Activated CD8-positive, alpha-beta memory T cell treated with anti-CD3 and anti-CD28 coated beads for 1 hour (primary cell): ENCODE measurements at places on chromosomes 7 and 10.

GRCh38 chr7:73638911-73639310 is 14.6 kb upstream of the MLXIPL start:
- no peak for DNase-seq

DNA sequence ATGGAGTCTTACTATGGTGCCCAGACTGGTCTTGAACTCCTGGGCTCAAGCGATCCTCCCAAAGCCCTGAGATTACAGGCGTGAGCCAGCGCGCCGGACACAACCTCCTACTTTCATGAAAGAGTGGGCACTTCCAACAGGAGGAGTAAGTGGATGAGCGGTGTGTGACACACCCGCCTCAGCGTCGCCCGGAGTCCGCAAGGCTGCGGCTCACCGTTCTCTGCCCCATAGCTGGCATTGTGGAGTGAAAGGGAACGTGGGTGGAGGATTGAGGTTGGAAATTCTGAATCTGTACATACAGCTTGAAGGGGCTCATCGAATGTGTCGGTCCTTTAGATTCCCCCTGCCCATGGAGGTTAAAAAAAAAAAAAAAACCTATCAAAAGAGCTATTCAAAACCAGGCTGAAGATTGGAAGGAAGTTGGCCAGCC is 524 bp upstream of the PRXL2A start:
- no peak for DNase-seq

GRCh38 chr7:131827421-131827820 is 271.0 kb upstream of the PODXL start:
- DNase-seq = no peak

- DNase-seq = no peak
Observed at GRCh38 chr10:126252884-126253610, 135.2 kb downstream of the ADAM12 start.

GRCh38 chr7:69359003-69359700 is 239.1 kb upstream of the AUTS2 start:
- DNase-seq = no peak

DNA sequence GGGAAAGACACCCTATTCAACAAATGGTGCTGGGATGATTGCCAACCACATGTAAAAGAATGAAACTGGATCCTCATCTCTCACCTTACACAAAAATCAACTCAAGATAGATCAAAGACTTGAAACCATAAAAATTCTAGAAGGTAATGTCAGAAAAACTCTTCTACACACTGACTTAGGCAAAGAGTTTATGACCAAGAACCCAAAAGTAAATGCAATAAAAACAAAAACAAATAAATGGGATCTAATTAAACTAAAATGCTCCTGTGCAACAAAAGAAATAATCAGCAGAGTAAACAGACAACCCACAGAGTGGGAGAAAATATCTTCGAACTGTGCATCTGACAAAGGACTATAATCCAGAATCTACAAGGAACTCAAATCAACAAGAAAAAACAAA is 504.2 kb upstream of the MBL2 start:
- DNase-seq = no peak

GRCh38 chr7:31051598-31052486 is at the start of gene ADCYAP1R1:
Gene ADCYAP1R1, plus strand, starts transcription at chr7:31052308. Its CDS starts 10,957 bp downstream, at chr7:31063265.
- no peak for DNase-seq

GRCh38 chr7:157782041-157782440 is 445.2 kb downstream of the DNAJB6 start:
- no peak for DNase-seq

DNA sequence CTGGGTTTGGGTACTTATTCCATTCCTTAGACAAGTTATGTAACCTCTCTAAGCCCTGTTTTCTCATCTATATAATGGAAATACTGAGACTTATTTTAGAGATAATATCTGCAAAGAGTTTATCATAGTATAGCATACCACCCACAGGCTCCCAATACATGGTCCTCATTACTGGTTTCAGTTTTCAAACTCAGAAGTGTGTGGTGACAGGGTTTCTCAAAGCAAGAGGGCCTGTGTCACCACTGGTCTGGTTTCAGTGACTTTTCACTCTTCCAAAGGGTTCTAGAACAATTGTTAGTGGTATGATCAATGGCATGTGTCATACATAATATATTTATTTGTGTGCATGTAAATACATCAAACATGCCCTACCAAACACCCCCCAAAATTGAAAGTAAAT is 89.2 kb upstream of the BMPER start:
- no peak for DNase-seq

DNA sequence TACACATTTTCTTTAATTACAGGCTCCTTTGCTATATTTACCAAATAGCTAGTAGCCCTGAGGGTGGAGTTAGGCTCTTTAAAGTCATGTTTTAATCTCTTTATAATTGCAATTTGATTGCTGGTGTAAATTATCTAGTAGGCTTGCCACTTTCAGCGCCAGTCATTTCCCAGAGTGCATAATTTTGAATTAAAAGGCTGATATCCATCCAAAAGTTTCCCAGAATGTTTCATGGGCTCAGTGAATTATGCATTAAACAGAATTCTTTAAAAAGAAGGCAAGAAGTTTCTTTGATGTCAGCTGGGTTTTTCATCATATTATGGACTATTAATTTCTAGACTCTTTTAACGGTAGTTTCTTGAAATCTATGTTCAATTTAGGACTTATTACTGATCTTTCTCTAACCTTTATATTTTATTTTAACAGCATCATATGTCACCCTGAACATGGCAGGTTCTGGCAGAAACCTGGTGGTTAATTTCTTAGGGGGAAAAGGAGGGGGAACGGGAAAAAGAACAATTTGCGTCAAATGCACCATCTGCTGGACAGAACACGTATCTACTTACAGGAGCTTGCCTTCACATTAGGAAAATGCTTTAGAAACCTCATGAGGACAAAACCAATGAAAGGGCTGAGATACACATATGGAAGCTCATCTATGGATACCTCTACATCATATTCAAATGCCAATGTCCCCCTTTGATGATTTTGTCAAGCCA is 171.1 kb downstream of the GRM3 start:
- DNase-seq = no peak

GRCh38 chr10:116490028-116490662 is 55.6 kb upstream of the PNLIP start:
- DNase-seq = no peak

GRCh38 chr7:30452280-30452930 is 26.2 kb downstream of the NOD1 start:
- DNase-seq = no peak

DNA sequence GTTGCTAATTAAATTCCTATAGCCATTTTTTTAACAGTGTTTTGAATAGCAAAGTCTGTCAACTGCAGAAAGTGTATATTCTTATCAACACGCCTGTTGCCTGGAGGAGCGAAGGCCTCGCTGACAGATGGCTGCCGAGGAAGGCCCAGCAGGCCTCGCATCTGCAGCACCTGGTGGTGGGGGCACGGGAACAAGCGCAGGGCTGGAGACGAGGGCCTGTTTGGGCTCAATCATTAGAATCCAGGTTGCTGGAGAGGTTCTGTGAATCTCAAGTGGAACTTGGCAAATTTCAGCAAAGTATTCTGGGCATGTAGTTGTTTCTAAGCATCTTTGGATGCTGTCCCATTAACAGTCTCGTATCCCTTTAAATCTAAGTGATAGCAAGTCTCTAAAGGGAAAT is 66.1 kb upstream of the FAM204A start:
- DNase-seq = no peak

DNA sequence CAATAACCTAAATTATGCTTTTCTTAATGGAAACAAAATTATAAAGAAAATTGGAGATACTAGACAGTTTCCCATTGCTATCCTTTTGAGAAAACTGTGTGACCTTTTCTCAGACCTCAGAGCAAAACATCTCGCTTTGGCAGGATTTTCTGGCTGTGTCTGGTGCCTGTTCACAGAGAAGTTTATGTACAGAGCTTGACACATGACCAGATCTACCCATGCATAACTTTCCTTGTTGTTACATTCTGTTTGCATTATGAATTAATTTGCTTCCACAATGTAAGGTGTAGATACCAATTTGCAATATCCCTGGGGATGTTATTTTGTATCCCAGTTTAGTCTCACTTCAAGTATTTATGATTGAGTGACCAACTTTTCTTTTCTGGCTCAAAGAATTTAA is 565.0 kb downstream of the XPNPEP1 start:
- DNase-seq = no peak

- no peak for DNase-seq
Observed at GRCh38 chr7:74404741-74405140, 49.0 kb upstream of the GTF2IRD1 start.

- no peak for DNase-seq
Observed at GRCh38 chr7:52726986-52727385, 308.4 kb upstream of the POM121L12 start.

DNA sequence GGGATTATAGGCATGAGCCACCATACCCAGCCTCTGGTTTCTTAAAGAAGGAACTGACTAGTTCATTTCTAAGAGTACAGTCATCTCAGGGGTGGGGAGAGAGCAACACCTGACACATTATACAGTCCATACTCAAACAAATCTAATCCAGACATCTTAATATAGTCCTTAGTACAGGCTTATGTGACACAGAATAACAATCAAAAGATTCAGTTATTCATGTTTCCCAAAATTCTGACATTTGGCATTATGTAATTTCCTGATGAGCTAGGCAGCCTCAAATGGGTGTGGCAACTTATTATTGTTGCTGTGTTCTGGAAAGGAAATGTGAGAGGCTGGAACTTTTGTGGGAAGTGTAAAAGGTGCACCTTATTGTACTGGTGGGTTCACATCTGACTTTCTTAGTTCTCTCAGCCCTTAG is 116.3 kb downstream of the WDFY4 start:
- DNase-seq = no peak

- DNase-seq = no peak
Observed at GRCh38 chr7:104922182-104923009, 91.6 kb upstream of the KMT2E start.

DNA sequence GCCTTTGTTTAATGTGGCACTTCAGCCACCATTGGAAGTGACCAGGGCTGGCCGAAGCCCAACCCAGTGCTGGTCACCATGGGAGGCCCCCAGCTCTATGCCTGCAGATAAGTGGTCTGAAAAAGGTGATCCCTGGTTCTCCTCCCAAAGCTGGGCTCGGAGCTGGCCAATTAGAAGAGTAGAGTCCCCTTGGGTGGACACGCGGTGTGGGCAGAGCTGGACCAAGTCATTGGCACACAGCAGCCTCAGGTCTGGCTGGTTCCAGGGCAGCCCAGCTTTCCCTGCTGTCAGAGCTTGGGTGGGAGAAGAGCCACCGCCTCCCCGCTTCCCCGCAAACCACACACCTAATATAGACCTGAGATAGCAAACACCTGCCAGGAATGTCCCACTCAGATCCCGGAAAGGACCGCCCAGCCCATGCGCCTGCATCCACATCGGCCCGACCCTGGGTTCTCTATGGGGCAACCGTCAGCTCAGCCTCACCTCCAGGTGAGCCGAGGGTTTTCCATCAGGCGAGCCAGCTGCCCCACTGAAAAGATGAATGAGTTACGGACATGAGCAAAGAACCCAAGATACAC is 84.3 kb downstream of the TCERG1L start:
- DNase-seq = no peak

- DNase-seq = no peak
Observed at GRCh38 chr10:59847326-59847725, 59.0 kb downstream of the CCDC6 start.

- DNase-seq = no peak
Observed at GRCh38 chr10:114083040-114083439, 39.4 kb downstream of the ADRB1 start.

DNA sequence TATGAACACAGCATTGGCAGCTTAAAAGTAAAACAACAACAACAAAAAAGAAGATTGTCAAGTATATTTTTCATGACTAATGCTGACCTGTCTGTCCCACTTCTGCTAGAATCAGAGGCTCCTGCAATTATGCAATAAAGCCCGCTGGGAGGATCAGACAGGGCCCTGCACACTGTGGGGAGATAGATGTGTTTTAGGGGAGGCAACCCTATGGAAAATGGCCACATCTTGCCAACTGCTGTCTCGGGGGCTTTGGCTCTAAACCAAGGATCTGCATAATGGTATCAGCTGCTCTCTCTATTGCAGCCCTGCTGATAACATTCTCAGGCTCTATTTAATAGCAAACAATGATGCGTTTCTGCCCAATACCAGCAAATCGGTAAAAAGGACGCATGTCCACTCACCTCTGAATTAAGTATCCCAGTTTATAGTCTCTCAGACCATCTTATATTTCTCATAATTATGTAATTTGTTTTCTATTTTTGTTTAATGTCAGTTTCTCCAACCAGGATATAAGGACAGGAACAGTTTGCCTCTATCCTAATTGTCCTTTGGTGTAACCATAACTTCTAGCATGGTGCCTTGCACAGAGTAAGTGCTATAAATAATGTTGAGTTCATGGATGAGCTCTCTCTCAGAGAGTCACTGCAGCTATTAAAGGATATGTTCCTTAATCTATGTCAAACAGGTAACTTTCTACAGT is 15.3 kb upstream of the PRKAR2B start:
- DNase-seq = no peak

DNA sequence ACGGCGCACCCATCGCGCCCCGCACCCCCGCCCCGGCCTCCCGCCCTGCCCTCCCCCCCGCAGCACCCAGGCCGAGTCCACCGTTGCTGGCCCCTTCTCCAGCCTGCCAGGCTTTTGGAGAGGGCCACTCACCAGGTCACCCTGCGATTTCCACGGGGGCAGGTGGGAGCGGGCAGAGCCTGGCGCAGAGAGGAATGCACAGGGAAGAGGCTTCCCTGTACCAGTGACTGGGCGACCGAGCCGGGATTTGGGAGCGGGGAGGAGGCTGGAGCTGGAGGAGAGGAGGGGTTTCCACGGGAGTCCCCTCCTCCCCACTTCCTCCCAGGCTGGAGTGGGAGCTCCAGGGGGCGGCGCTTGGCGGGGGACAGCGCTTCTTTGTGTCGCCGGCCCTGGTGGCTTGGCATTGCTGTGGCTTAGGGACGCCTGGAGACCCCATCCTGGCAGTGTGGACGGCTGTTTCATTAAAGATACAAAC is 19.3 kb downstream of the TCAF1 start:
- no peak for DNase-seq

DNA sequence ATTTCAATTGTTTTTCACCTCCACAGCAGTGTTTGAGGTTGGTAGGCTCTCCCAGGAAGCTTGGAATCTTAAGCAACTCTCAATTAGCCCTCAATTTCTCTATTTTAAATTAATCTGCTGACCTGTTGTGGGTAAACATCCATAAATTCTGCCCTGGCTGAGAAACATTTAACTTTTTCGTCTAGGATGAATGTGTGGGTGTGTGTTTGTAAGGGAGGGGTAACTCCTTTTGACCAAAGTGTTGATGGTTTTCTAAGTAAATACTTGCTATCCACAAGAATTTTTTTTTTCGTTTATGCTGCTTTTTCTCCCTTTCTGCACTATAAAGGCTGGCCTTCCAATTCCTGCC is 973 bp downstream of the PPP3CB start:
- no peak for DNase-seq

GRCh38 chr7:4139656-4140625 is 542.2 kb upstream of the FOXK1 start:
- no peak for DNase-seq

GRCh38 chr7:152876749-152877148 is 117.2 kb downstream of the ACTR3B start:
- DNase-seq = no peak

DNA sequence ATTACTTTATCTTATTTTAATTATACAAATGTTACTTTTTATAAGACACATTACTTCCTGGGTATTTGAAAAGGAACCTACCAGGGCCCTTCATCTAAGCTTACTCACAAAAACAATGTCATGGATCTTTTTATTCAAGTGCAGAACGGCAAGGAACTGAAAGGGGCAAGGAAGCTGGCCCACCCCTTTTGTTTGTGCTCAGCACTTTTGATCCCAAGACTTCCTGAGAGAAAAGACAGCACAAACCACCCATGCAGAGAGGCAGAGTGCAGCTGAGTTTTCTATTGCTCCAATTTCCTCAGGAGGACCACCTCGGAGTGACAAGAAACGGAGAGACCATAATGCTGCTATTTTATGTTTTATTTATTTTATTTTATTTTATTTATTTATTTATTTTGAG is 232.0 kb upstream of the NRP1 start:
- no peak for DNase-seq
